ENCODE measurements at places on chromosomes 5 and 9.

GRCh38 chr9:121587863-121588262 lies 63.6 kb upstream of the DAB2IP start:
- no peak for DNase-seq

DNA sequence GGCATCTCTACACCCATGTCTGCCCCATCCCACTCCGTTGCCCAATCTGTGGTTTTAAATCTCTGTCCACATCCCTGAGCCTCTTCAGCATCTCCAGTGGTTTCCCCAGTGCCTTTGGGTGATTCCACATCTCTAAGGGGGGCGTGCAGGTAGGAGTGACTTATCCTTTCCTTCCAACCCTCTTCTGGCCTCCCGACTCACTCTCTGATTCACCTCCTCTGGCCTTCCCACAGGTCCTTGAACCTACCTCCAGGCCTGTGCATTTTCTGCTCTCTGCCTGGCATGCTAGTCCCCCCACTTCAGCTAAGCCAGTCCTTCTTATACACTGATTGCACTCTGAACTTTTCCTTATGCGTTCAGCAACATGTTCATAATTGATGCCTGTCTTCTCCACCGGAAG lies 99.0 kb downstream of the RALGPS1 start:
- no peak for DNase-seq

GRCh38 chr5:126070481-126070880 lies 352.7 kb upstream of the GRAMD2B start:
- no peak for DNase-seq

DNA sequence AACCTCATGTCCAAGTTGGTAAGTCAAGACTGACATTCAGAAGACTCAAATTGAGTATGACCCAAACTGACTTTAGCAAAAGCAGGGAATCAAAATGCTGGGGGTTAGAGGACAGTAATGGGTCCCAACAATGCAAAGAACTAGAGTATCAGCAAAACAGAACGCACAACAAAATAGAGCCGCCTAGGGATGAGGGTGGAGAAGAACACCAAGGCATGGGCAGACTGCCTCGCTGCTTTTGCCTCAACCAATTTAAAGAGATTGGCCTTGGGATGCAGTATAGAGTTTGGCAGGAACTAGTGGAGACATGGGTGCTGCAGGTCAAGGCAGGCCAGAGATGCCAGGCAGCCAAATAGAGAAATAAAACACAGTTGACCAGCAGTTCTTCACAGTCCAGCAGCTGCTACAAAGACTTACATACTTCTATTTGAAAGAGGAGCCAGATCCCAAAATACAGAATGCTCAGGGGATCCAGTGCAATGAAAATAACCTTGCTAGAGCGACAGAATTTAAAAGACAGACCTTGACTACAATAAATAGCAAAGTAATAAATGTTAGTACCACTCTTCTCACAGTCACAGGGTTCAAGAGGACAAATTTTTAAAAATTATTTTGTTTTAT lies 83.9 kb upstream of the NIPBL start:
- DNase-seq, result no peak

DNA sequence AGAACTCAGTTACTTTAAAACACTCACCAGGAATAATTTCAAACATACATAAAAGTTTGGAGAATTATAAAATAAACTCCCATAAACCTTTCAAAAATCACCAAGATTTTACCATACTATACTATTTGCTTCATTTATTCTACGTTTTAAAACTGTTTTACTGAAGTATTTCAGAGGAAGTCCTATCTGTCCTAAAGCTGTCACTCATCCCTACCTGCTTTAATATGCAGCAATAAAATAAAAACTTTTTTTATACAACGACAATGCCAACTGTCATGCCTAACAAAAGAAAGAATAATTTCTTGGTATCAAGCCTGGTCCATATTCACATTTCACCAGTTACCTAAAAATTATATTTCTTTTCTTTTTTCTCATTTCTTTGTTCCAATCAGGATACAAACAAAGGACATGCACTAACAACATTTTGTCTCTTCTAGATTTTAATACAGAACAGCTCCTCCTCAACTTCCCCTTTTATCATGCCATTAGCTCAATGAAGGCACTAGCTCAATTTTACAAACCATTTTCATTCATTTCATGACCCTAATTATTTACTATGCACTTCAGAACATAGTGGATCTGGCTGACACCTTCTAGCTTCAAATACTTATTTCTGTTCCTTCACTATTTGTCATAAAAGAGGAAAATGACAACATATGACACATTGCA lies 135.2 kb downstream of the GNAQ start:
- no peak for DNase-seq

- no peak for DNase-seq
Observed at GRCh38 chr9:32558408-32558934, 6.1 kb upstream of the TOPORS start.

DNA sequence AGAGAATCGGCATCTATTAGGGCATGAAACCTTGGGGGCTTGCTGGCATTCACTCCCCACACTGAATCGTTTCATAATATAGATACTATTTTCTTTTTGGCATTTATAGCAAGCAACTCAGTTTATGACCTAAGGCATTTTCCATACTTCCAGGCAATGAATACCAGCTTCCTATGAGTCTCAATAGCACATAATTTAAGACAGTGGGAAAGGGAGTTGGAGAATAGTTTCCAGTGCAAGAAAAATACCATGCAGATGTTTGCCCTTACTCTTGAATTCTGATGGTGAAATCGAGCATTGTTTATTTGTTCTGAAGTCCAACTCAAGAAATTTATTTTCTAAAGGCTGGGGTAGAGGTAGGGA lies 175.8 kb upstream of the KLF9 start:
- DNase-seq, result no peak

DNA sequence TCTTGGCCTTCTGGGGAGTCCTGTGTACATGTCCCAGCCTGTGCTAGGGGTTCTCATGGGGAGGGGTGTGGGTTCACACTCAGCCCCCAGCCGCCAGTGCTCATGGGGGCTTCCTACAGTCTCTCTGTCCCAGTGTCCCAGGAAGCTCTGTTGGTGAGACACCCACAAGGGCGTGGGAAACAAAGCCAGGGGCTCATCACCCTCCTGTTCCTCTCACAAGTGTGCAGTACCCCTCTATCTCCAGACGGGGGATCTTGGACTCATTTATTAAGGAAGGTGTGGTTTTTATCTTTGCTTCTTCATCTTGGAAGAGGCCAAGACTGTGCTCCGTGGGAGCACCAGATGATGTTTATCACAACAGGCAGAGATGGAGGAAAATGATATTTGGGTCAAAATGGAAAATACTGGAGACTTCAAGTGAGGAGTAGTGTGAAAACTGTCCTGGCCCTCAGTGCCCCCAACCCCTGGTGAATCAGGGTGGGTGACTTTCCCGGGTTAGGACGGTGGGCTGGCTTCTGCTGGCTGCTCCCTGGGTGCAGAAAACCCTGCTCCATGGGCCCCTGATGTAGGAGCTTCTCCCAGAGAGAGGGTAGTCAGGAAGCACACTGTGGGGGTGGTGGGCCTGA lies 15.2 kb downstream of the TMEM171 start:
- no peak for DNase-seq

GRCh38 chr9:104293877-104294276 lies 199.8 kb downstream of the SMC2 start:
- no peak for DNase-seq

GRCh38 chr9:3001311-3001710 lies 157.4 kb upstream of the PUM3 start:
- no peak for DNase-seq

GRCh38 chr5:175657593-175658271 lies at the start of gene HRH2:
Gene HRH2, plus strand, starts transcription at chr5:175658071. Its CDS starts 25,163 bp downstream, at chr5:175683234.
- no peak for DNase-seq

DNA sequence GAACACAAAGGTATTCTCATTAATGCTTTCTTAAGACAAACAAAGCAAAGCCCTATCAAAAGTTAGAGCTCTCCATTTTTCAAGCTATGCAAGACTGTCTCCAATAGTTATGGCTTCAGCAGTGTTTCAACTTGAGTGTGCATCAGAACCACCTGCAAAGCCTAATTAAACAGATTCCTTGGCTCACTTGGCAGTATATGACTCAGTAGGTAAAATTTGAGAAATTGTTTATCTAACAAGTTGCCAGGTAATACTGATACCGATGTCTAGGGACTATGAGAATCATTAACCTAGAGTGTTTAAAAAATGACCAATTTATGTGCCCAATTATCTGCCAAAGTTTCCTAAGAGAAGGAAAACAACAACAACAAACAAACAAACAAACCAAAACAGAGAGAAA lies 60.3 kb upstream of the PARP8 start:
- DNase-seq, result no peak

- no peak for DNase-seq
Observed at GRCh38 chr9:131485728-131486422, 16.8 kb upstream of the POMT1 start.

DNA sequence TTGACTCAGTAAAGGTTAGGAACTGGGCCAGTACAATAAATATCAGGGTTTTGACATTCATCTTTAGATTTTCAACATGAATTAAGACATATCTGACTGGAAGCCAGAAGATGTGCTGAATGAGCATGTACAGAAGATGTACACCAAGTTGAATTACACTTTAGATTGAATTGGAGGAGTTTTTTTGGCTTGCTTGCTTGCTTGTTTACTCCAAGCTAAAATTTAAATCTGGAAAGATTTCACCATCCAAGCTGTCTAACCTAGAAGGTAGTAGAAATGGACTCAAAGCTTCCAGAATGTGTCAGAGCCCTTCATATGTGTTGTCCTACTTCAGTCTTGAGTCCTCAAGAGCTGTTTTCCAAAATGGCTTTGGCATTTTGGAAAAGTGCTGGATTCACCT lies 49.0 kb upstream of the FCHO2 start:
- no peak for DNase-seq

DNA sequence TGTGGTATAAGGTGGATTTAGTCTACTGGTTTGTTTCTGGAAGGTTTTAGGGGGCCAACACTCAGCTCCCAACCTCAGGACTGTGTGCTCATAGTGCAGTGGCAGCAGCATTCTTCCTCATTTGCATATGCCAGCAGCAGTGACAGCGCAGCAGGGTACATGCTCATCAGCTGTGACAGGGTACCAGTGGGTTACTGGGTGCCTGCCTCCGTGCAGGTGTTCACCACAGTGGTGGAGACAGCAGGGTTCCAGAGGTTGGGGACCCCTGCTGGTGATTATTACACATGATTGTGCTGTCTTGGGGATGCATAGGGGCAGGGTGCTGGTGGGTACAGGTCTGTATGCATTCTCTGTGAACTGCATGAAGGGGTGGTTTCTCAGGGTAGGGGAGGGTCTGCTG lies 45.5 kb upstream of the IFNE start:
- no peak for DNase-seq

GRCh38 chr5:11973469-11973868 lies 69.2 kb upstream of the CTNND2 start:
- no peak for DNase-seq

DNA sequence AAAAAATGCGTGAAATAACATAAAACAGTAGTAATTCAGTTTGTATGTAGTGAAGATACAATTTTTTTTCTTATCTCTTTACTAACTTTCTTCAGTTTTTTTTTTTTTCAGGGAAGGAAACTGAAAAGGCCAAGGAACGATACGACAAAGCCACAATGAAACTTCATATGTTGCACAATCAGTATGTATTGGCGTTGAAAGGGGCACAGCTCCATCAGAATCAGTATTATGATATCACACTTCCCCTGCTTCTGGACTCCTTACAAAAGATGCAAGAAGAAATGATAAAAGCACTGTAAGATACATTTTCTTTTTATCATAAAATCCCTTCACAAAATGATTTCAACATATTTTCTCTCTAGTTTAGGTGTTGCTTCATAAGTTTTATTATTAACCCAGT lies 120.0 kb downstream of the FER start:
- DNase-seq, result no peak

GRCh38 chr9:13354733-13355132 lies 75.2 kb upstream of the MPDZ start:
- DNase-seq, result no peak

DNA sequence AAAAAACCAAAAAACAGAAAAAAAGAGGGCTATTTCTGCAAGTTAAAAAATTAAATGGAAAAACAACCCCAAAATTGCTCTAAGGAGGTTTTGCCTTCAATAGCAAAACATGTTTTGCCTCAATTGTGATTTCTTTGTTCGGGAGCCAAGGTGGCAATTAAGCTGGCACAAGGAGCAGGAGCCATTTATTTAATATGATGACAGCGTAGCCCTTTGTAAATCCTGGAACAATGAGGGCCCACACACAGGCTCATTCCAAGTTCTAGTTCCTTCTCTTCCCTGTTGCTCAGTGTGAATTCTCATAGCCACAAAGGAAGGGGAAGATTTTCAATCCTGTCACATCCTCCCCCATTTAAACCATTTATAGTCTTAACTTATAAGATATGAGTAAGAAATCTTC lies 353.2 kb downstream of the PDE4D start:
- no peak for DNase-seq

DNA sequence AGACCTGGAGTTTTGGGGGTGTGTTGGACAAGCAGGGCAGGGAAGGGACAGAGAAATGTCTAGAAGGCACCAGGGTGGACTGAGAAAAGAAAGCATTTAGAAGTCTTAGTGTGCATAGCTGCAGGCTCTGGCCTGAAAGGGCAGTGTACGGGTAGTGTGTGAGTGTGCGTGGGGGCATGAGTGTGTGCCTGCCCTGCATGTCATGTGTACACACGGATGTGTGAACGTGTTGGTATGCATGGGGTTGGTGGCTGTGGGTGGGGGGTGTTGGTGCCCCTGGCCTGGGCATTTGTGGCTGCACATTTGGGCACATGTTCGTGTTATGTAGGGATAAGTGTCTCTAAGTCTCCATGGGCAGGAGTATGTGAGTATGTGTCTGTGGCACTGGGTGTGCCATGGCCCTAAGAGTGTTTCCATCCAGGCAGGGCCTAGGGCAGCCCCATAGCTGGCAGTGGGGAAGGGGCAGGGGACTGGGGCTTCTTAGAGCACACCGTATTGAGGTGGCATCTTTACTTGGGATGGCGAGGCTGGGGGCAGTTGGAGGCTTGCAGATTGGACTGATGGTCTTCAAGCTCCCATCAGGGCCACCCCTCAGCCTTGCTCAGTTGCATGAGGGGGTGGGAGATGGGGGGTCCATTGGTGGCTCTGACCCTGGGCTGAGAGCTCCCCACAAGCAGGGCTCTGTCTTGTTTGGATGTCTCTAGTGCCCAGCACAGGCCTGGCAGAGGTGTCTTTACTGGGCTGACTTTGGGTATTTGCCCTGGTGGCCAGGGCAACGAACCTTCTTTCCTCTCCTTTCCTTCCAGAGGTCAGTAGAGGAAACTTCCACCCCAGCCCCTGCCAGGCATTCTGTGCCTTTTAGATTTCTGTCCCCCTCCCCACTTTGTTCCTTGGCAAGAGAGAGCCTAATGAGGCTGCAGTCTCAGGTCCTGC lies 15.0 kb downstream of the PSD2 start:
- DNase-seq, result no peak

- DNase-seq, result no peak
Observed at GRCh38 chr9:82209797-82210470, 221.4 kb downstream of the SPATA31D1 start.

GRCh38 chr5:158814521-158814920 lies 285.2 kb downstream of the EBF1 start:
- DNase-seq, result no peak

- DNase-seq, result no peak
Observed at GRCh38 chr9:133370685-133371084, 5.2 kb downstream of the SURF4 start.

Data from NCI-H187 (cell line).